Panc1 (cell line): ENCODE measurements at places on chromosomes 2 and 18. TPM values are rescaled to one million over a fixed set of nuclear protein-coding genes. Genes with fewer than 3 reads are reported as not detected.

GRCh38 chr18:4589056-4589800 lies 134.1 kb upstream of the DLGAP1 start:
- DNase-seq: no peak

DNA sequence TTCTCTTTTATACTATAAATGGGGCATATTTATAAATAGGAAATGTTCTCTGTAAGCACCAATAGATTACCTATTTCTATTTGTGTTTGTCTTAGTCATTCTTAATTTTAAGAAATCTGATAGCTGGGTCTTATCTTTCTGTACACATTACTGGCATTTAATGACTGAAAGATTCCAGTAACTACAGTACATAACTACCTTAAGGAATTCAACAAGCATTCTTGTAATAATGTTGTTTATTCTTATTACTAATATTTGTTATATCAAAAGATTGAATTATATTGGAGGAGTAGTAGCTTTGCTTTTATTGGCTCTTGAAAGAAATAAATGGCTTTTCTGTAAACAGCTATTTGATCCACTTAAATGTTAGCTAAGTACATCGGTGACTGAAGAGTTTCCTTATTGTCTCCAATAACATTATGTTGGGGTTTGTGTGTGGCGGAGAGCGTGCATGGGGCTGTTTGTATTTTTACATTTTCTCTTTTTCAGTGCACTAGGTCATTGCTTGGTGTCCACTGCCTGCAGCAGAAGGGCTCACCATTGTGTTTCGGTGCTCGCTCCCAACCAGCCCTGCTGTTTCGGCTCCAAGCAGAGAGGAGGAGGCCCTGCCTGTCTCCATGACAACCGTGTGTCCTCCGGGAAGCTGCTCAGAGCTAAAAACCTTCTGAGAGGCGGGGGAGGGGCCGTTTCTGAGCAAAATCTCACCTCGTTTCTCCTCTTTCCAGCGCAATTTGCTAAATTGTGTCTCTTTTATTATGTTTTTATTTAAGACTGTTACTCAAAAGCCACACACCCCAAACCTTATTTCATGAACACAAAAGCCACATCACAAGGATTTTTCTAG lies 112.5 kb upstream of the SLC38A11 start:
- no peak for DNase-seq

DNA sequence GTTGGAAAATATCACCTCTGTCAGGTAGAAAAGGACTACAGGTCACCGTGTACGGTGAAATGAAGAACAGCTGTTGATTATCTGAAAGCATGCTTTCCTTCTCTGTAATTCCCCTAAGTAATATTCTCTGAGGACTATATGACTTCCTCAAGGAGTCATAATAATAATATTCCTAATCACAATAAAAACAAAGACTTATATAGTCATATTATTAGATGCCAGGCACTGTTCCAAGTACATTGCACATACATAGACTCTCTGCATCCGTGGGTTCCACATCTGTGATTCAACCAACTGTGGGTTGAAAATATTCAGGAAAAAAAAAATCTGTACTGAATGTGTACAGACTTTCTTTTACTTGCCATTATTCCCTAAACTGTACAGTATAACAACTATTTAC lies 512.4 kb upstream of the ID2 start:
- no peak for DNase-seq

GRCh38 chr2:74864728-74865722 lies 31.1 kb downstream of the HK2 start:
- no peak for DNase-seq

- no peak for DNase-seq
These were observed 24.8 kb upstream of the TUBB6 start for GRCh38 chr18:12283256-12283655.

DNA sequence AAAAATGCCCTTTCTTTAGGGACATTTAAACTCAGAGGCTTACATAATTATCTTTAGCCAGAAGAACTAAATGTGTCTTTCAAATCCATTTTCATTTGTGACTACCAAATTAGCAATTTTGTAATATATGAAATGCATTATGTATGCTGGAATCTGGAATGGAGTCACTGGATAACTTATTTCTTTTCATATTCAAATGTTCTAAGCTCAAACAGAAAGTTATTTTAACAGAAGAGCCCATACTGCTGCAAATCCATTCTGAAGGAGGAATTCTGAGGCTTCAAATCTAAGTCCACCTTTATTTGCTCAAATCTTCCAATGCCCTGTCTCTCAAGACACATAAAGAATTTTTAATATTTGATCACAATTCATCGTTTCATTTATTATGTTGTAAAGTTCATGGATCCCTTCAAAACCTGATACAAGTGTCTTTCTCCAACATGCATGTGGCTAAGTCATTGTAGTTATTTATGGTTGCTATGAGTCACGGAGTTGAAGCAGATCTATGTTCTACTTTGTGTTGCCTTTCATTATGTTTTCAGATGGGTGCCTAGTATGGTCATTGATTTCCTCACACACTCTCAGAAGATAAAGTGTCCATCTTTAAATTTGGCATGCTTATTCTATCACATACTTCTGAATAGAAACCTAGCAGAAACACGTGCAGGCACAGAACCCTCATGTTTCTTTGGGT lies 214.8 kb upstream of the GCFC2 start:
- no peak for DNase-seq

GRCh38 chr2:207121784-207122183 lies 44.0 kb downstream of the KLF7 start:
- no peak for DNase-seq

DNA sequence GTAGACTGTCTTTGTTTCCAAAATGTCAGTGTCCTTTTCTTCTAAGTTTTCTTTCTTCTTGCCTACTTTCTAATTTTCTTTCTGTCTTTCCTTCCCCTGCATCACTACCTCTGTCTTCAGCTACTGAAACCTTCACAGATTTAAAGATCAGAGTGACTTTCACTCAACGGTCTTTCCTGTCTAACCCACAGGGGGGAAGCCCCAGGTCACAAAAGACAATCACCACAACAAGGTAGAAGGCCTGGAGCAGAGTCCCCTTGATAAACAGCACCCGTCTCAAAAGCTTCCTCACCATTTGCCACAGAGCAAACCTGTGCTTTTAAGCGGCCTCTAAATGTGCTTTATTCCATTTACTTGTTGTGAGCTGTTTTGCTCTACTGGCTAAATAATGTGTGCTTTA lies 665.4 kb downstream of the BCL11A start:
- no peak for DNase-seq

- DNase-seq: no peak
These were observed 808 bp downstream of the ATP5MC3 start for GRCh38 chr2:175180701-175181103.

- no peak for DNase-seq
These were observed 1.3 kb upstream of the CYP26B1 start for GRCh38 chr2:72148837-72149555.

DNA sequence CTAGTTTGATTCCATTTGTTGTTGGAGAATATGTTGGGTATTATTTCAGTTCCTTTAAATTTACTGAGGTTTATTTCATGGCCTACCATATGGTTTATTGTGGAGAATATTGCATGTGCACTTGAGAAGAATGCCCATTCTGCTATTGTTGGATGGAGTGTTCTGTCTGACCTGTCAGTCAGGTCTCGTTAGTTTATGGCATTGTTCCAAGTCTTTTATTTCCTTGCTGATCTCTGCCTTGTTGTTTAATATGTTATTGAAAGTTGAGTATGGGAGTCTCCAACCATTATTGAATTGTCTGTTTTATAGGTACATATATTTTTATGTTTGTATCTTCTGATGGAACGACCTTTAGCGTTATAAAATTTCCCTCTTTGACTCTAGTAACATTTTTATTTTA lies 86.3 kb downstream of the PTPN4 start:
- no peak for DNase-seq

GRCh38 chr2:17191223-17191622 lies 327.0 kb downstream of the RAD51AP2 start:
- DNase-seq: no peak

- DNase-seq: no peak
These were observed 56.2 kb downstream of the ITSN2 start for GRCh38 chr2:24304098-24304497.

DNA sequence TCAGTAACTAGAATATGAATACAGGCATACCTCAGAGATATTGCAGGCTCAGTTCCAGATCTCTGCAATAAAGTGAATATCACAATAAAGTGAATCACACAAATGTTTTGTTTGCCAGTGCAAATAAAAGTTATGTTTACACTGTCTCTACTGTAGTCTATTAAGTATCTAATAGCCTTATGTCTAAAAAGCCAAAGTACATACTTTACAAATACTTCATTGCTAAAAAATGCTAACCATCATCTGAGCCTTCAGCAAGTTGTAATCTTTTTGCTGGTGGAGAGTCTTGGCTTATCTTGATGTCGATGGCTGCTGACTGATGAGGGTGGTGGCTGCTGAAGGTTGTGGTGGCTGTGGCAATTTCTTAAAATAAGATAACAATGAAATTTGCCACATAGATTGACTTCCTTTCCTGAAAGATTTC lies 159.4 kb downstream of the MYO1B start:
- no peak for DNase-seq

- no peak for DNase-seq
These were observed 182.0 kb downstream of the TCF4 start for GRCh38 chr18:55405893-55406406.

DNA sequence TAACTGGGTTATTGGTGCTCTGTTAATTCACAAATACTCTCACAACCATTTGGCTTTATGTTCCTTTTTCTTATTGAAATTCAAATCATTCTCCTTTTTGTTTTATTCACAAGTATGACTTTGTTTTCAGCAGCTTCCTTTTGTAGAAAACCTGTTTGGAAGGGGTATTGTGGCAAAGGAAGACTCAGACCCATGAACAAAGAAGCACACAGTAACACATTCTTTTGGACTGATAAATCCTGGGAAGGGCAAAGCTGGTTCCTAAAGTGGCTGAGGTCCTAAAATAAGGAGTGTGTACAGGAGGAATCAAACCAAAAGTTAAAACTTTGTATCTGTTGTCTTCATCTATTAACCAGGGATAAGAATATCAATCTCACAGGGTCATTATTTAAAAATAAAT lies 374.7 kb upstream of the FIGN start:
- no peak for DNase-seq

DNA sequence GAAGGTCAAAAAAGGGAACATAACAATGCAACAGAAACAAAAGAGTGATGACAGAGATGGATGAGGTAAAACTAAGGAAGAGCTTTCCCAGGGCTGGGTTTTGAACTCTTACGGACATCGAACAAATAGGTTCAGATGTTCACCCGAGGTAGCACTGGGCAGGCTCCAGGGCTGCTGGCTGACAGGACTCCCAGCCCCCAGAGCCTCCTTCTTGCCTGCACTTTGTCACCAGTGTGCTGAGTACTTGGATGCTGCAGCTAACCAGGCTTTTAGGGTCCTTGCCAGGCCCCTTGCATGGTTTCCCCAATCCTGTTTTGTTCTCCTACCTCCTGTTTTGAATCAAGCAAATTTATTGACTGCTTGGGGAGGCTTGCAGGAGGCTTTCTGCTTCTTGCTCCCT lies 322.9 kb downstream of the DYSF start:
- DNase-seq: no peak

DNA sequence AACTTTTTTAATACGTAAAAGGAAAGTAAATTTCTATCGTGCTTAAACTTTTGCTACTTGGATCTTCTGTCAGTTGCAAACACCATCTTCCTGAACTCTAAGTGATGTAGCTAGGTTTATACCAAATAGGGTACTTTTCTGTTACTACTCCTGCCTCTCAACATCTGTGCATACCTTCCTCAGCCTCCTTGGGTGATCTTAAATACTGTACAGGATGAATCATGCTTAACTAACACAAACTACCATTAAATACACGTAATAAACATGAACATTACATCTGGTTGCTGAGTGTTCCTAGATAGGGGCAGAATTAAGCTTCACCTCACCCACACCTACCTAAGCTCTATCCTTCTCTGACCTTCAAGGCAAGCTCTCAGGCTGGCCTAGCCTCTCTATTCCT lies 398.0 kb downstream of the TXNL1 start:
- no peak for DNase-seq

DNA sequence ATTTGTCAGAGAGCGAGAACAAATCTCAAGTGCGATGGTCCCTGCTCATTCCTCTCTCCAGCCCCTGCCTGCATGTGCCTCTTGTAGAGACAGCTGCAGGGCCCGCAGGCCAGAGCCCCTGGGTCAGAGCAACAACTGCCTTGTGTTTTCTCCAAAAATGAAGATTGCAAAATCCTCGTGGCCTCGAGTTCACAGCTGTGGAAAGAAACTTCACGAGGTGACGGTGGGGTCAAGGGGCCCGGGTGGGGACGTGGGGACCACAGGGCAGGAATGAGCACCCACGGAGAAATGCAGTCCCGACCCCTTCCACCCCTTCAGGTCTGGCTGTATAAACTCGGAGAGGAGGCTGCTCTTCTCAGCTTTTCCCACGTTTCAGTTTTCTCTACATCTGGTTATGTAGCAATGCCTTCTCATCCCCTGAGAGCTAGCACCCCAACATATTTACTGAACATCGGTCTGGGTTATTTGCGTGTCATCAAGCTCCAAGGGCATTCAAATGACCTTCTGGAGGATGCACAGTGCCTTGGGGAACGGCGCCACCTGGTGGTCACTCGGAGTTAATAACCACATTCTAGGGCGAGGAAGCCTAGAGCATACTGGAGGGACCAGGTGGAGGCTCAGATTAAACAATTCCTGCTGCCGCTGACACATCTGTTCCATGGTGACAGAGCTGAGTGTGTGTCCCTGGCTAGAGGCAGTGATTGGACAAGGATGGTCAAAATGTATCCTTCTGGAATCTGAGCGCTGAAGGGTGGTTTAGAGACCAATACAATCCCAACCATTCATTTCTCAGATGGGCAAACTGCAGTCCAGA lies 91.4 kb upstream of the CYRIA start:
- DNase-seq: peak; percentile 41

DNA sequence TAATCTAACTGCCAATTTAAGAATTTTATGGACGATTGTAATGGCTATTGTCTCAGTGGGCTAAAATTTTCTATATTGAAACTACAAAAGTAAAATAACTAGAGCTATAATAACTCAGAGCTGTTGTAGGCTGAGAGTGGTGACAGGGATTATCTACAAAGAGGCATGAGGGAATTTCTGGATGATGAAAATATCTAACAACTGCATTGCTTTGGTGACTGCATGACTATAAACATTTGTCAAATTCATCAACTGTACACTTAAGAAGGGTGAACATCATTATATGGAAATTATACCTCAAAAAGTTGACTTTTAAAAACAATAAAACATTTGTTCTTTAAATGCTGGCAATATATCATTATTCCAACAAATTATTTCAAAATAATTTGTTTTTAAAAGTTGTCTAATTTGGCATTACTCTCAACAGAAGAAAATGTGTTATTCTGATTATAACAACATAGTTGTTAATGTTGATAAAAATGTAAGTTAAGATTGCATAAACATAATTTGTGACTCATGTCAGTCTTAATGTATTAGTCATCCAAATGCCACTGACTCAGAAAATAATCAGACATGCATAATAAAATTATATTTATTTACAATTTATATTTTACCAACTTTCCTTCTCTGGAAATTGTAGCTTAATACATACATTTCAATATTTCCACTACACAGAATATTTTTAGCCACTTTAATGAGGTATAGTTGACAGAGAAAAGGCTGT lies 865.1 kb upstream of the VRK2 start:
- no peak for DNase-seq

NT5C1B gene
- total RNA-seq: not detected

CXCR1 gene
- total RNA-seq: not detected

IL37 gene
- not detected for total RNA-seq

LONRF2 gene
- 12.9 TPM for total RNA-seq

RUFY4 gene
- not detected for total RNA-seq

ESPNL gene
- 0.85 TPM for total RNA-seq

TBR1 gene
- total RNA-seq: not detected

CD8B gene
- not detected for total RNA-seq

BMP10 gene
- not detected for total RNA-seq

STPG4 gene
- 0.36 TPM for total RNA-seq

NXPH2 gene
- 5.4 TPM for total RNA-seq
